PC-9 (cell line): ENCODE measurements at places on chromosomes 4 and X.
A peak's percentile ranks its signal among the peaks of the same experiment; 100 is the strongest.

DNA sequence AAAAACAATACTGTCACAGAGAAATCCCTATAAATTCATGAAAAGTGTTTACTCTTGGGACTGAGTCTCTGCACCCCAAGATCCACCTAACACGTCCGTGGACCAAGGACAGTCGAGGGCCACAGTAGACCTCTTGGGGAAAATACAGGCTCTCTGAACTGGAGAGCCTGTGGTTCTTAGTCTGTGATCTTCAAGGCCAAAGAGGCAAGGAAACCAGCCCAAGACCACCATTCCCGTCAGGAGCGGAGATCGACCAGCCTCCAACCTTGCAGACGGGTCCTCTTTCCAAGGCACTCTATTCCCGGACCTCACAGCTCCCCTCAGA is 1.6 kb upstream of the APBB2 start:
- no peaks in the 10 kb centered on the region for H3K36me3 ChIP-seq
- no peak for DNase-seq

GRCh38 chrX:264634-265455 is 16.3 kb upstream of the PLCXD1 start:
- H3K27me3 ChIP-seq = no peaks in the 10 kb centered on the region
- peaks cover 22% of the 10 kb centered on the region for H3K4me1 ChIP-seq
- no peak for DNase-seq
- no peak overlapping the region for H3K4me3 ChIP-seq

DNA sequence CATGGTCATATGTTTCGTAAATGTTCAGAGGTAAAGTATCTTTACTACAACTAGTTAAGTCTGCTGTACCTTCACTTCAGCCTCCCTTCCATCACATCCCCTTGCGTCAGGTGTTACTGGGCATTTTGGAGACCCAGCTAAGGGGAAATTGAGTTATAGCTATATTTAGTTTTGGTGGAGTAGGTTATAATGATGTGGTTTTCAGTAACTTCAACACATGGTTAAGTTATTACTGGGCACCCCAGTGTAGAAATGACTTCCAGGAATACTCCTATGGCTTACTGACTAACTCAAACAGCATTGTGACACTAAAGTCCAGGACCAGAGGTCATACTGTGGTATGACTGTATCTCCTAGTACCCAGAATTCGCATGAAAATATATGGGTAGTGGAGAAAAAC is 23.4 kb upstream of the ACSL1 start:
- H3K4me3 ChIP-seq = no peak overlapping the region
- peaks cover 18% of the 10 kb centered on the region for H3K4me1 ChIP-seq
- no peak overlapping the region for H3K27ac ChIP-seq
- H3K36me3 ChIP-seq = no peaks in the 10 kb centered on the region
- H3K27me3 ChIP-seq = no peaks in the 10 kb centered on the region

- no peak overlapping the region for H3K27ac ChIP-seq
- no peaks in the 10 kb centered on the region for H3K36me3 ChIP-seq
- H3K4me3 ChIP-seq = no peak overlapping the region
- DNase-seq = no peak
- H3K4me1 ChIP-seq = no peaks in the 10 kb centered on the region
These were observed 14.3 kb downstream of the EPHA5 start for GRCh38 chr4:65656008-65656407.

DNA sequence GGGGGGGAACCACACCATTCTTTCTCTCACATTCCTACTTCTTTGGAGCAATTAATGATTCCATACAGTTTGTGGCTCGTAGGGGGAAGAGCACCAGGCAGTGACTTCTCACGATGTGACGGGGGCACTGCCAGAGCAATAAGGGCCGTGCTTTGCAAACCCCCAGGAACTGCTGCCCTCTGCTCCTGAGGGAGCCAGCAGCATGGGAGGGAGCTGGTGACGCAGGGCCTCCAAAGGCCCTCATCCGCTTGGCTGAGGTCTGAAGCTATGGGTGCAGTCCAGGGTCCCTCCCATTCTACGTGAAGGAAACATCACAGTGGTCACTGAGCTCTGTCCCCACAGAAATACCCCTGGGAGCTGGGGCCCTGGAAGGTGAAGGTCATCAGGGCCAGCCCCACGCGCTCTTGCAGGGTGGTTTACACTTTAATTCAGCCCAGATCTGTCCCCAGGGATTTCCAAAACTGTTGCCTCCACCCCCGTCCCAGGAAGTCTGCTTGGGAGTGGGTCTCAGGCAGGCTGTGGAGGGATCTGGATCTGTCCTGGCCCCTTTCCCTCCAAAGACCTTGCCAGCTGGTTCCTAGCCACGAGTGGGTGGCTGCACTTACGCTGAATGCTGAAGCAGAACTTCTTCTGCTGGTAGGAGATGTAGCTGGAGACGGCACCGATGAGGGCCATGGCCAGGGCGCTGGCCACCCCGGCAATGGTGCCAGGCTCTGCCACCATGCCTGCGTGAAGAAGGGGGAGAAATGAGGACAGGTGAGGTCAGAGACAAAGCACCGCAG is 82.6 kb downstream of the MTMR1 start:
- DNase-seq = no peak
- H3K27ac ChIP-seq = no peak overlapping the region
- H3K27me3 ChIP-seq = no peaks in the 10 kb centered on the region
- H3K4me3 ChIP-seq = no peak overlapping the region
- no peaks in the 10 kb centered on the region for H3K36me3 ChIP-seq
- no peaks in the 10 kb centered on the region for H3K4me1 ChIP-seq

GRCh38 chr4:81369886-81370285 is 101.8 kb downstream of the RASGEF1B start:
- H3K4me3 ChIP-seq = no peak overlapping the region
- no peaks in the 10 kb centered on the region for H3K4me1 ChIP-seq
- H3K27me3 ChIP-seq = no peaks in the 10 kb centered on the region
- DNase-seq = no peak

- H3K27me3 ChIP-seq = no peaks in the 10 kb centered on the region
- no peaks in the 10 kb centered on the region for H3K36me3 ChIP-seq
- DNase-seq = no peak
- H3K27ac ChIP-seq = no peak overlapping the region
- no peaks in the 10 kb centered on the region for H3K4me1 ChIP-seq
These were observed 46.8 kb upstream of the NDST3 start for GRCh38 chr4:117987464-117987863.

DNA sequence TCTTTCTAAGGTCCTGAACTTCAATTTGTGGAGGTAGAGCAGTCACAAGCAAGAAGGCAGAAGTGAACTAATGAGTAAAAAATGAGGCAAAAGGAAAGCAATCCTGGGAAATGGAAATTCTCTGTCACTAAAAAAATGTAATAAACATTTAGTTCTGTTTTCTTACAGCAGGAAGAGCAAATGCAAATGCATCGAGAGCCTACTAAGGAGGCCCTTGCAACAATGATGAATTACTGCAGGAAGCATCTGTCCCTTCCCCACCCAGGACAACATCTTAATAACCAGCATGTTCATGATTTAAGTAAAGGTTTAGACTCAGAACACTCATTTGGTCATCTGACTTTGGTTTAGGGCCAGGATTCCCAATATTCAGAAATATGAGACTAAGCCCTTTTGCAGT is 341.4 kb upstream of the NOCT start:
- DNase-seq = no peak
- no peak overlapping the region for H3K4me3 ChIP-seq
- H3K4me1 ChIP-seq = no peaks in the 10 kb centered on the region
- no peak overlapping the region for H3K27ac ChIP-seq

GRCh38 chr4:140857111-140857510 is 100.9 kb upstream of the TBC1D9 start:
- peak overlapping the region; percentile 88 for H3K27ac ChIP-seq
- no peaks in the 10 kb centered on the region for H3K27me3 ChIP-seq
- no peaks in the 10 kb centered on the region for H3K36me3 ChIP-seq
- H3K4me1 ChIP-seq = peaks cover 19% of the 10 kb centered on the region
- H3K4me3 ChIP-seq = peak overlapping the region; percentile 42; the same call in 1 of the 2 replicates
- no peak for DNase-seq

GRCh38 chrX:13939741-13940597 is 89.7 kb downstream of the GEMIN8 start:
- no peak overlapping the region for H3K27ac ChIP-seq
- no peak overlapping the region for H3K4me3 ChIP-seq

DNA sequence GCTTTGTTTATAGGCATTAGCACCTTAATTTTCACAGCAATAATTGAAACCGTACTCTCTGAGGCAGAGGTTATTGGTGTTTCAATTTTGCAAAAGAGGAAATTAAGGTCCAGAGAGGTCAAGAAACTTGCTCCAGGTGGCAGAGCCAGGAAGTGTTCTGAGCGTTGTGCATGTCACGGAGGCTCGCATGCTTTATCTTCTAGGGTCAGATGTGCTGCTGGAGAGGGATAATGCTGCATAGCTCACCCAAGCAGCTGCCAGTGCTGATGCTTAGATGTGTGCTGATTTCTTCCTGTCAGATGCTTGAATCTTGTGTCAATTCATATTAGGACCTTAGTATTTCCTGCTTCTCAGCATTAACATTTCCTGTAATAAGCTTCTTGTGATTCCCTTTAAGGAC is 13.0 kb upstream of the FGF5 start:
- no peaks in the 10 kb centered on the region for H3K4me1 ChIP-seq
- no peaks in the 10 kb centered on the region for H3K27me3 ChIP-seq
- no peaks in the 10 kb centered on the region for H3K36me3 ChIP-seq
- H3K27ac ChIP-seq = no peak overlapping the region

- no peaks in the 10 kb centered on the region for H3K27me3 ChIP-seq
- H3K4me1 ChIP-seq = no peaks in the 10 kb centered on the region
- no peaks in the 10 kb centered on the region for H3K36me3 ChIP-seq
- H3K27ac ChIP-seq = no peak overlapping the region
- H3K4me3 ChIP-seq = no peak overlapping the region
These were observed 56.2 kb upstream of the RAPGEF2 start for GRCh38 chr4:159046683-159047082.

GRCh38 chr4:37719021-37719420 is 32.8 kb upstream of the RELL1 start:
- H3K27ac ChIP-seq = no peak overlapping the region
- H3K4me3 ChIP-seq = no peak overlapping the region
- DNase-seq = no peak
- no peaks in the 10 kb centered on the region for H3K27me3 ChIP-seq

DNA sequence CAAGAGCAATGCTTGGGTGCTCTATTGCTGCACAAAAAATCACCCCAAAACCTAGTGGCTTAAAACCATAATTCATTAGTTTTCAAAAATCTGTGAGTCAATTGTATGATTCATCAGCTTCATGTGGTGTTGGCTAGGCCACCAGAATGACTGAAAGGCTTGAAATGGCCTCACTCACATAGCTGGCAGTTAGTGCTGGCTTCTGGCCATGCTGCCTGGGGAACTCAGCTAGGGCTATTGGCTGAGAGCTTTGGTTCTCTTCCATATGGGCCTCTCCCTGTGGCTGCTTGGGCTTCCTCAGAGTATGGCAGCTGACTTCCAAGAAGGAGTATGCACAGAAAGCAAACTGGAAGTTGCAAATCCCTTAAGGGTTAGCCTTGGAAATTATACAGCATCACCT is 3.1 kb upstream of the MTMR1 start:
- H3K4me1 ChIP-seq = peaks cover 51% of the 10 kb centered on the region
- H3K36me3 ChIP-seq = no peaks in the 10 kb centered on the region
- H3K27me3 ChIP-seq = no peaks in the 10 kb centered on the region
- H3K27ac ChIP-seq = peak overlapping the region; percentile 83

GRCh38 chrX:147953976-147954375 is 27.2 kb upstream of the FMR1NB start:
- H3K36me3 ChIP-seq = peaks cover 5% of the 10 kb centered on the region; the same call in 1 of the 2 replicates
- no peak overlapping the region for H3K4me3 ChIP-seq
- no peak for DNase-seq
- peaks cover 15% of the 10 kb centered on the region for H3K4me1 ChIP-seq
- H3K27me3 ChIP-seq = no peaks in the 10 kb centered on the region

DNA sequence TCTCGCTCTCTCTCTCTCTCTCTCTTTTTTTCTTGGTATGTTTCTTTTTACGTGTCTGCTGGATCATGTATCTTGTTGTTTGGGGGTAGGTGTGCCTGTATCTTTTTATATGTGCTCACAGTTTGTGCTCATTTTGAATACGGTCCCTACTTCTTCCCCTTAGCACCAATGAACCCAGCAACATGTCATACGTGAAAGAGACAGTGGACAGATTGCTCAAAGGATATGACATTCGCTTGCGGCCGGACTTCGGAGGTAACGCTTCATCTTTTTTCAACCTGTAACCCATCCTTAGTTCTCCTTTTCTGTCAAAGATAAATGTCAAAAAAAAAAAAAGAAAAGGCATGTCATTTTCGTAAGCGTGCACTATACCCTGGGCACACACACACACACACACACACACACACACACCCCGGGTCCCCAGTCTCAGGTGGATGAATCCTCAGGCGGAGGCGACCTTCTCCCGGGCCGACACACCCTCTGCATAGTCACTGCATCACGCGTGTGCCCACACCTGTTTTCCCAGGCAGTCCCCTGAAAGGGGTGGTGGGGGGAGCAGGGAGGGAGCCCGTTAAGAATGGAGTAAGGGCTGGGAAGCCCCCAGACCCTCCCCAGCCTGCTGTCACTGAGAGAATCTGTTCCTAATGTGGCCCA is 511 bp downstream of the GABRB1 start:
- H3K27me3 ChIP-seq = no peaks in the 10 kb centered on the region
- no peak overlapping the region for H3K27ac ChIP-seq
- no peaks in the 10 kb centered on the region for H3K4me1 ChIP-seq
- peak overlapping the region; percentile 54; the same call in 1 of the 2 replicates for H3K4me3 ChIP-seq
- no peak for DNase-seq

DNA sequence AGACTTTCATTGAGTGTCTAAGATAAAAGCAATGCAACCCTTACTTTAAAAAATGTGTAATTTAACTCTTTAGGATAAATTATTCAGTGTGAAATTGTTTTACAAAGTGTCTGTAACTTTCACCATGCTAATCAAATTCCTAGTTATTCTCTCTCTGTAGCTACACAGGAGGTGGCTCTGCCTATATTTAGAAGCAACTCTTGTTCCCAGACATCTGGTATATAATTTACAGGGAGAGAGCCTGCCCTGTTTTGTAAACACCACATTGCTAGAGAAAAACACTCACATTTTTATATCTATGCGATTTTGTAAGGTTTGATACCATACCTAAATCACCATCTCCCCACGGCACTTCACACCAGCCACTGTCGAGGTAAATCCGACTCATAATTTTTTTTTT is 35.5 kb upstream of the SPATA4 start:
- no peaks in the 10 kb centered on the region for H3K27me3 ChIP-seq
- no peaks in the 10 kb centered on the region for H3K36me3 ChIP-seq
- H3K4me1 ChIP-seq = no peaks in the 10 kb centered on the region
- H3K4me3 ChIP-seq = no peak overlapping the region

GRCh38 chrX:716136-716535 is 85.5 kb downstream of the SHOX start:
- no peak for DNase-seq
- H3K4me3 ChIP-seq = no peak overlapping the region
- H3K36me3 ChIP-seq = no peaks in the 10 kb centered on the region
- H3K4me1 ChIP-seq = no peaks in the 10 kb centered on the region

GRCh38 chr4:147709999-147710398 is 21.9 kb upstream of the ARHGAP10 start:
- no peak overlapping the region for H3K27ac ChIP-seq
- no peak for DNase-seq
- no peaks in the 10 kb centered on the region for H3K27me3 ChIP-seq
- H3K4me3 ChIP-seq = no peak overlapping the region
- no peaks in the 10 kb centered on the region for H3K36me3 ChIP-seq

DNA sequence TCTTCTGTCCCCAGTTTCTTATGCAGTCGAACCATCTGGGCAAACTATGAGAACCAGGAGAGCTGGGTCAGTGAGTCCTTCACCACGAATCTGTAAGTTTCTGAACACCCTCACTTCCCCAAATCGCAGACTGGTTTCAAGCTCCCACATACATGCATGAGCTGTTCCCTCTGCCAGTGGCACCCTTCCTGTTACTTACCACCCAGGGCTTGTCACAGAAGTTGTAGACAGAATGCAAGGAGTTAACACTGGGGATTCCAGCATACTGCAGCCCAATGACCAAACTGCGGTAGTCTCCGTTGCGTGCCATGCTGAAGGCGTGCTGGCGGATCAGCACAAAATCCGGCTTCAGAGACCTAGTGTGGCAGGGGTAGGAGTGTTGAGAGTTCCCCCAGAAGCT is 14.6 kb downstream of the SYN1 start:
- no peaks in the 10 kb centered on the region for H3K27me3 ChIP-seq
- no peak for DNase-seq
- H3K4me1 ChIP-seq = no peaks in the 10 kb centered on the region
- H3K36me3 ChIP-seq = no peaks in the 10 kb centered on the region
